Fibroblast of pulmonary artery (primary cell): ENCODE measurements at places on chromosomes 6 and 20.

DNA sequence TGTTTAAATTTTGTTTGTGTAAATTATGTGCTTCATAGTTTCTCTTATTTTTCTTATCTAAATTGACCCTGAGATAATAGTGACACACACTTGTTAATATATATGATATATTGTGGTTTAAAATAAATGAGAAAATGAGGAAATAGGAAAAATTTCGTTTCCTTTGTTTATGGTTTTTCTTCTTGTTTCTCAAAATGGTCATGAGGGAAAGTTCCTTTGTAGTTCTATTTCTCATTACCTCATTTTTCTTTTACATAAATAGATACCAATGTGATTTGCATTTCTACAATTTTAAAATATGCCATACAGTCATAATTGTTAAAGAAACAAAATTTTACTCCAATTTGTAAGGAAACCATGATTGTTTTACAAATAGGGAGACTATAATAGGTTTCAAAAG is 9.2 kb downstream of the OR2A4 start:
- DNase-seq, result no peak

GRCh38 chr20:62766716-62767115 is 29.6 kb upstream of the MRGBP start:
- peak; percentile 7 for DNase-seq

GRCh38 chr6:22943327-22943726 is 374.0 kb downstream of the HDGFL1 start:
- no peak for DNase-seq

GRCh38 chr6:127342296-127342945 is 988 bp downstream of the ECHDC1 start:
- peak; percentile 55 for DNase-seq

GRCh38 chr20:43985608-43986316 is 71.1 kb downstream of the TOX2 start:
- DNase-seq, result no peak

- no peak for DNase-seq
Measured at GRCh38 chr6:129153257-129153656, 270.3 kb downstream of the LAMA2 start.

- DNase-seq, result no peak
Measured at GRCh38 chr6:166006900-166007301, 160.8 kb downstream of the TBXT start.
